ENCODE measurements at places on chromosomes 7 and 10.

DNA sequence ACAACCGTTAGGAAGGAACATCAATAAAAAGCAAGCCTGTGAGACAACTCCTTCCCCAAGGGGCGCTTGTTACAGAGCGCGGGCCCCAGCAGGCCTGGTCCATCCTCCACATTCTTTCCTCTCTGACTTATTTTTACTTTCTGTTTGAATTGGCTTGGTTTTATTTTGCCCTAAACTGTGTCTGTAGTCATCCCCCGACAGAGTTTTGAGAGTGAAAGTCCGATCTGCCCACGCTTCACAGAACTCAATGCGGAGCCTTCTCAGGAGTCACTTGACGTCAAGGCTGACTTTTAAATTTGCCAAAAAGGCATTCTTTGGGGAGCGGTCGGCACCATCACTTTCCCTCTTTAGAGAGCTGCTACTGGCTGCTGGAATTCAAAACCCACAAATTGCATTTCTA, 150.1 kb upstream of the KLF6 start:
- DNase-seq = peak; percentile 86

DNA sequence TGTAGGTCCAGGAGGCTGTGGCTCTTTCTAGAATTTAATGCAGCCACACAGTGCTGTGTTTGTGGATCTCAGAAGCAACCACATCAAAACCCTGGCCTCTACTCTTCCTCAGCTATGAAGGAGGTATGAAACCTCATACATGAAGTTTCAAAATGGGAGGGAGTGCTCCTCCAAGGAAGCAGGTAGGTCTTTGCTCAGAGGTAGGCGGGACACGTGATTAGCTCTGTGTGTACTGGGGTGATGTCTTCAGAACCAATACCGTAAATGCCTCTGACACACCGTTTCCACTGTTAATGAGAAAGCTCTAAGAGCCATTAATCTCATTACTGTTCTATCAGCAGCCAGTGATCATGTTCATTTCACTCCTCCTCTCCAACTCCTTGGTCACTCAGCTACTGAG, 126.1 kb downstream of the PLXNA4 start:
- peak; percentile 24 for DNase-seq

DNA sequence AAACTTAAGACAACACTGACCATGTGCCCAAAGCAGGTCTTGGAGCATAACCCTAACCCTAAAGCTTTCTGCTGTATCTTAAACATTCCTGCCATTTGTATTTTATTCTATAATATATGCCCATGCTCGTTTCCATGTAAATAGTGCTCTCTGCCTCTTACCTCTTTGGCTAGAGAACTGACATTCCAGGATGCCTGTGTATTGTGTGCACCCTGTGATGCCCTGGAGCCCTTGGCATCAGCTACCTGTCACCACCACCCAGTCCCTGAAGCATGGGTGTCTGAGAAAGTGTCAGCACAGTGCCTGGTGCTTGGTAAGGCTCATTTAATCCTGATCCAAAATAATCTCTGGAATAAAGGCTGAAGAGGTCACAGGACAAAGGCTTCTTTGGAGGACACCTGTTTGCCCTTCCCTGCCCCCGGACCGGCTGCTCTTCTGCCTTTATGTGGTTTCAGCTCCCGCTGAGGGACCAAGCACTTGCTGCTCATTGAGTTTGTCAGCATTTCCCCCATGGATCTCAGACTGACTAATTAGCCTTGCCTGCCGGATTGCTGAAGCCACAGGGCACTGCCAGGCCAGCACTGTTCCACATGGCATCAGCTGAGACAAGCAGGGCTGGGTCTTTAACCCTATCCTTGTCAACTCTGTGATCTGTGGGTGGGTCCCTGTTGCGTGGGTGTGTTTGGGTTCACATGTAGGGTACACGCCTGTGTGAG, 139.1 kb upstream of the SORCS3 start:
- DNase-seq = no peak

- DNase-seq = no peak
Observed at GRCh38 chr7:38565289-38565688, 65.9 kb downstream of the AMPH start.

- no peak for DNase-seq
Observed at GRCh38 chr10:125738206-125738605, 18.7 kb downstream of the EDRF1 start.

GRCh38 chr7:23161482-23161881, 20.4 kb upstream of the NUP42 start:
- no peak for DNase-seq

GRCh38 chr7:25319707-25320106, 91.4 kb upstream of the NPVF start:
- DNase-seq = no peak

- no peak for DNase-seq
Observed at GRCh38 chr7:124202546-124202945, 169.7 kb upstream of the TMEM229A start.

- no peak for DNase-seq
Observed at GRCh38 chr7:137871170-137871915, 24.6 kb upstream of the DGKI start.

GRCh38 chr10:71606257-71607081, 113.1 kb downstream of the C10orf105 start:
- no peak for DNase-seq

GRCh38 chr10:101250136-101250535, 20.9 kb upstream of the LBX1 start:
- no peak for DNase-seq

DNA sequence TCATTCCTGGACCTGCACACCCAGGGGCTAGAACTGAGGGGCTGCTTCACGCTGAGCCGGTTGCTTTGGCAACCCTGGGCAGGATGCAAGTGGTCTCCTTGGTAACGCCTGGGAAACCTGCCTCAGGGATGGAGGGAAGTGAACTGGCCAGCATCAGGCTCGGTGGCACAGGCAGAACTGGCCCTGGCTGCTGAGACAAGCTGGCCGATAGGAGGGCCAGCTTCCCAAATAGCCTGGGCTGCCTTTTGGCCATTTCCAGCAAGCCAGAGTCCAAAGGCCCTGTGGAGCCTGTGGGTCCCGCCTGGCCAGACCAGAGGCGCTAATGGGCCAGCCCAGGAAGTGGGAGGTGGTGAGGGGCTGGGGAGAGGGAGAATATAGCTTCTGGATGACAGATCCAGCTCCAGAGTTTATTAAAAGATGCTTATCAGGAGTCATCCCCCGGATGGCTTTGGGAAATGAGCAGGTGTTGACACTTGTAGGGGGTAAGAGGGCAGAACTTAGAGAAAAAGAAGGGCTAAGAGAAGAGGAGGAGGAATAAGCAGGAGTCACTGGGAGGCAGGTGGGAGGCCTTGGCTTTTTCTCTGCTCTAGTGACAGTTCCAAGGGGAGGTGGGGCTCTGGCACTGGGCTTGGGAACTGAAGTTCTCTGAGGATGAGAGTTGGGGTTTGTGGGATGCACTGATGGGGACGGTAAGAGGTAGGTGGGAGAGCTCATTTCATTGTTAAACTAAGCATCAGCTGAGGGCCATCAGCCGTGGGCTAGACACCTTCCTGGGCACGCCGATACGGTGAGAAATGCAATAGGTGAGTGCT, 9.6 kb downstream of the NEURL1 start:
- no peak for DNase-seq

- DNase-seq = peak; percentile 41
Observed at GRCh38 chr10:30639946-30640786, 10.6 kb upstream of the LYZL2 start.

DNA sequence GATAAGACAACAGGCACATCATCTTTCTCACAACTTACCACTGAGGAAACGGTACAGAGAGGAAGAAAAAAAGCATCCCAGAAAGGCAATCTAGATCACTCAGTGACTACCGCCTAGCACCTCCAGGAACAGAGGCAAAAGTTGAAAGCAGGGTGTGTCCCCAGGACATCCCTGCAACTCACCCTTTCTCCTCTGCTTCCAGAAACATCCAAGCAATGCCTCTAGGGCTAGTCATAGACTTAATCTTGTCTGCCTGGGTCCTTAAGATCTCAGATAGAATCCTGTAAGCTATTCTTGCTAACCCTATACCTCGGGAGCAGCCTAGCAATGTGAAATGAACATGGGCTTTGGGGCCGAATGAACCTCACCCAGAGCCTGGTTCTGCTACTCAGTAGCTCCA, 18.8 kb upstream of the PDCD4 start:
- no peak for DNase-seq

Measured in activated T-cell treated with anti-CD3 and anti-CD28 coated beads, Interleukin-2, amount 50 U/mL, for 72 hours (primary cell).